A549 treated with GW870086 at 1 μM for 4 hours (cell line): ENCODE measurements at places on chromosomes 1 and 21. TPM values are rescaled to one million over a fixed set of nuclear protein-coding genes. Genes with fewer than 3 reads are reported as not detected.

The LGR6 gene
- total RNA-seq = 0.31 to 0.79 TPM (median 0.55 TPM) in 5 replicates

The PFKL gene
- 36.6 to 68.8 TPM (median 46.4 TPM) in 5 replicates for total RNA-seq

The B3GALT6 gene
- 11.1 to 18.4 TPM (median 17.7 TPM) in 5 replicates for total RNA-seq

The OPRD1 gene
- 0.02 TPM in 3 of 5 replicates, not detected in the others for total RNA-seq

The SH2D2A gene
- 2.6 to 3.9 TPM (median 3.2 TPM) in 5 replicates for total RNA-seq

The LDLRAD1 gene
- total RNA-seq = 0.06 TPM in 1 of 5 replicates, not detected in the others

The RNU1-3 gene
- 36.3 TPM in 1 of 5 replicates, not detected in the others for total RNA-seq

The SYTL1 gene
- 0.25 to 1.0 TPM (median 0.54 TPM) in 5 replicates for total RNA-seq

The SPATA17 gene
- total RNA-seq = 2.4 to 3.5 TPM (median 2.5 TPM) in 5 replicates

The PGM1 gene
- 32.8 to 39.0 TPM (median 37.3 TPM) in 5 replicates for total RNA-seq

The MFN2 gene
- 31.6 to 36.8 TPM (median 32.3 TPM) in 5 replicates for total RNA-seq

The SERPINC1 gene
- 0.11 to 0.16 TPM (median 0.13 TPM) in 3 of 5 replicates, not detected in the others for total RNA-seq

The MEX3A gene
- total RNA-seq = 0.98 to 2.3 TPM (median 1.8 TPM) in 5 replicates

The LMNA gene
- total RNA-seq = 635 to 777 TPM (median 765 TPM) in 5 replicates

The SLC45A3 gene
- total RNA-seq = 4.5 to 6.3 TPM (median 5.7 TPM) in 5 replicates

The HPCA gene
- total RNA-seq = 0.14 to 0.66 TPM (median 0.38 TPM) in 5 replicates

The C4BPA gene
- 0.46 to 0.77 TPM (median 0.54 TPM) in 5 replicates for total RNA-seq

The HES3 gene
- total RNA-seq = not detected in 5 replicates

The NTMT2 gene
- total RNA-seq = not detected in 5 replicates

The CLIC6 gene
- 0.07 to 0.09 TPM (median 0.08 TPM) in 4 of 5 replicates, not detected in the other for total RNA-seq

The B4GALT3 gene
- total RNA-seq = 22.6 to 27.7 TPM (median 26.3 TPM) in 5 replicates

The GJB3 gene
- total RNA-seq = 7.2 to 15.6 TPM (median 10.9 TPM) in 5 replicates

The LCE2B gene
- not detected in 5 replicates for total RNA-seq

The CC2D1B gene
- 14.4 to 19.2 TPM (median 17.9 TPM) in 5 replicates for total RNA-seq

The SYPL2 gene
- 0.07 to 0.11 TPM (median 0.10 TPM) in 5 replicates for total RNA-seq

The TESK2 gene
- total RNA-seq = 0.14 to 0.30 TPM (median 0.24 TPM) in 5 replicates

The FCAMR gene
- not detected in 5 replicates for total RNA-seq

The GPR37L1 gene
- 0.15 to 0.21 TPM (median 0.16 TPM) in 5 replicates for total RNA-seq

The ST7L gene
- 10.6 to 13.5 TPM (median 11.6 TPM) in 5 replicates for total RNA-seq

The TMOD4 gene
- total RNA-seq = 0.31 to 0.33 TPM in 2 of 5 replicates, not detected in the others

The DDR2 gene
- 0.38 to 0.59 TPM (median 0.46 TPM) in 5 replicates for total RNA-seq

The CCDC17 gene
- total RNA-seq = 0.23 to 0.50 TPM (median 0.42 TPM) in 5 replicates

The SHCBP1L gene
- total RNA-seq = not detected in 5 replicates

The GJA8 gene
- total RNA-seq = not detected in 5 replicates

The PTPN22 gene
- not detected in 5 replicates for total RNA-seq

The TSSK3 gene
- 0.14 TPM in 1 of 5 replicates, not detected in the others for total RNA-seq

The MCOLN3 gene
- 2.9 to 4.7 TPM (median 3.6 TPM) in 5 replicates for total RNA-seq

The PPM1J gene
- 0.89 to 1.6 TPM (median 0.99 TPM) in 5 replicates for total RNA-seq

The ZNF697 gene
- 1.6 to 2.2 TPM (median 1.8 TPM) in 5 replicates for total RNA-seq

The PIGV gene
- total RNA-seq = 5.3 to 6.4 TPM (median 5.9 TPM) in 5 replicates

The NPHS2 gene
- total RNA-seq = not detected in 5 replicates

The TRABD2B gene
- 1.1 to 2.1 TPM (median 1.7 TPM) in 5 replicates for total RNA-seq

The TRAF3IP3 gene
- not detected in 5 replicates for total RNA-seq

The SPSB1 gene
- 22.9 to 29.5 TPM (median 27.7 TPM) in 5 replicates for total RNA-seq

The SZT2 gene
- total RNA-seq = 4.9 to 7.5 TPM (median 6.9 TPM) in 5 replicates

The UHMK1 gene
- total RNA-seq = 12.6 to 24.0 TPM (median 19.2 TPM) in 5 replicates

The FAAH gene
- 0.54 to 0.72 TPM (median 0.56 TPM) in 5 replicates for total RNA-seq
